Astrocyte of the hippocampus (primary cell): ENCODE measurements at places on chromosomes 6 and 20.
A peak's percentile ranks its signal among the peaks of the same experiment; 100 is the strongest.

- peak; percentile 24 for DNase-seq
Measured at GRCh38 chr6:142838821-142839685, 105.9 kb downstream of the HIVEP2 start.

- peak; percentile 23 for DNase-seq
Measured at GRCh38 chr6:162385980-162386379, 341.6 kb downstream of the PRKN start.

DNA sequence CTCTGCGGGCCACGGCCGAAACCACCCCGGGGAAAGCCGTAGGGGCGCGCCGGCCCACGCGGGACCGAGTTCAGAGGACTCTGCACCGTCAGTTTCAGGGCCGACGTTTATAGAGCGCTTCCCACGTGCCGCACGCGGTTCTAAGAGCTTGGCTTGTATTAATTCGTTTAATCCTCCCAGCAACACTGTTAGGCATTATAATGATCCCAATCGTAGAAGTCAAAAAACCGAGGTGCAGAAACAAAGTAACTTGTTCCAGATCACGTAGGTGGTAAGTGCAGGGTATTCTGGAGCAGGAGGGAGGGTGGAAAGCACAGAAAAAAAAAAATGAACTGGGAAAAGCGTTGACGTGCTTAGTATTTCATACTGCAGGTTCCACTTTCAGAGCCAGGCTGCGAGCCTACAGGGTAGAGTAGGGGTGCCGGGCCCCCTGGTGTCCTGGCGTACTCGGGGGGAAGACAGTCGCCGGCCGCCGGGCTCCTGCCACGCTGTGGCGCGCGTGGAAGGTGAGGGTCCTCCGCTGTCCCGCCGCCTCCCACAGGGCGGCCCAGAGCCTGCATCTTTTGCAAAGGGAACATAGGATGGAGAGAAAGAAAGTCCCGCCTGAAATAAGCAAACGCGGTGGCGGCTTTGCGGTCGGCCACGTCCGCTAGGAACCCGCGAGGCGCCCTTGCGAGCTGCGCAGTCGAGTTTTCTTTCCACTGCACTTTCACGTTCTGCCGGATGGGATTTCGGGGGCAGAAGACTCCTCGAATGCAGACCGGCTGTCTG, 10.2 kb upstream of the FOXF2 start:
- DNase-seq: peak; percentile 20

DNA sequence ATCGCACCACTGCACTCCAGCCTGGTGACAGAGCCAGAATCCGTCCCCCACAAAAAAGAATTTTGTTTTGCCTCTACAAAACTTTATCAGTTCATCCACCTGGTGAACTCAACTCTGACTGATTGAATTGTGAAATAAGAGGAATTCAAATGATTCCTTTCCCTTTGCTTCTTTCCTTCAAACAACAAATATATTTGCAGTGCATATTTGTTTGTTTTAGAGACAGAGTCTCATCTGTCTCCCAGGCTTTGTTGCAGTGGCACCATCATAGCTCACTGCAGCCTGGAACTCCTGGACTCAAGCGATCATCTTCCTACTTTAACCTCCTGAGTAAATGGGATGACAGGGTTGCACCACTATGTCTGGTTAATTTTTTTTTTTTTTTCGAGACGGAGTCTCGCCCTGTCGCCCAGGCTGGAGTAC, 23.2 kb upstream of the PIM1 start:
- DNase-seq: no peak

DNA sequence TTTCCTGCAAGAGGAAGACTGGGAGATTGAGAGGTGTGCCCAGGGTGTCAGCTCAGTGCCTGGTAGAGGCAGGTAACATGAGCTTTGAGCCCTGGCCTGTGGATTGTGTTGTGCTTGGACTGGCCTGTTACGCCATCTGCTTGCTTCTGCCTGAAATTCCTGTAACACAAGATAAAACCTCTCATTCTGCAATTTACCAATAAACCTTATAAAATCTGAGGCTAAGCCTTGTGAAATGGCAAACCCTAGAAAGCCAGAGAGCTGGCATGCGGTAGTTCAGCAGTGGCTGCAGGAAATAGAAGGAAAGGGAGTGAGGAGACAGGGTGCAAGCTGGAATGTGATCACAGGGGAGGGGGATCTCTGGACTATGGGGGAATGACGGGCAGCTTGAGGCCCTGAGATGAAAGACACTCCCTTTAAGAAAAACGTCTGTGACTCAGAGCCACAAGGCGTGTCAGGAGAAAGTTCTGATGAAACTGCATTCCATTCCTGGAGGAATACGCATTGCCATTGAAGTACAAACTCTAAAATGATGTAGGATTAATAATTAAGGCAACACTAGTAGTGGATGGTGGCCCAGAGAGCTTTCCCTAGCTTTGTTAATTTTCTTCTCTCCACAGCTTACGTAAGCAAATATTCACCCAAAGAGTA, 26.3 kb upstream of the TFAP2A start:
- peak; percentile 94 for DNase-seq

DNA sequence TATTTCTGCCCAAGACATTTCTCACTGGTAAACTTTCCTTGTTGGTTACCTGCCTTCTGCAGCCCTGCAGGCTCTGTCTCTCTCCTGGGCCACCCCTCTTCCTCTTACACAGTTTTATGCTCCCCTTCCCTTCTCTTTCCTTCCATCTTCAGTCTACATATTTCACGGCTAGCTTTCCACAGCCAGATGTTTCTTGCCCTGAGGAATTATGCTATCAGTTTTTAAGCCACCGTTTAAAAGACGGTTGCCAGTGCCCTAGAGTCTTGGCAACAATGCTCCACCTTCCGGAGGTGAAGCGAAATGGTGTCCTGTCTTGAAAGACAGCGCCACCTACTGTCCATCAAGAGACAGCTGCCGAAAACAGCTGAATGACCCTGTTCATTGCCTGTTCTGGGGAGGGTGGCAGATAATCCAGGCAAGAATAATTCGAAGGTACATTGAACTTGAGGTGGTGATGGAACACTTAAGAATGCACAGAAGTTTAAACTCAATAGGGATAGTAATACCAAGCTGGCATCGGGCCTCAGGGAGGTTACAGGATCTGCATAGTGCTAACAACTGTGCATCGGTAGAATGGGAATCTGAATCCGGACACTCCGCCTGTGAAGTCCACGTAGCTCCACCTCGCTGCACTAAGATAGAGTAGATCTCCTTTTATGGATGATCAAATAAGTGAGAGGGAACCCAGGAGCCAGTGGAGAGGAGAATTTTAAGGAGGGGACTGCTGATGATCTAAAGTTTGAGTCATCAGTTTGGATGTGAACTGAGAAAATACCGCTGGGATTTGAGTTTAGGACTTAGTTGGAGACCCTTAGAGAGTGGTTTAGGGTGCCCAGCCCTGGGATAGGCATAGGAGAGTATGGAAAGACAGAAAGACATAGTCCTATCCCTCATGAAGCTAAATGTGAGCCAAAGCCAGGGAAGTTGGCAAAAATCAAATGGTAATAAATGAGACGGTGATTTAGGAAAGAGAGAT, 4.8 kb upstream of the TRIM40 start:
- DNase-seq: peak; percentile 89

GRCh38 chr6:49839957-49840356, 26.4 kb downstream of the CRISP1 start:
- no peak for DNase-seq

DNA sequence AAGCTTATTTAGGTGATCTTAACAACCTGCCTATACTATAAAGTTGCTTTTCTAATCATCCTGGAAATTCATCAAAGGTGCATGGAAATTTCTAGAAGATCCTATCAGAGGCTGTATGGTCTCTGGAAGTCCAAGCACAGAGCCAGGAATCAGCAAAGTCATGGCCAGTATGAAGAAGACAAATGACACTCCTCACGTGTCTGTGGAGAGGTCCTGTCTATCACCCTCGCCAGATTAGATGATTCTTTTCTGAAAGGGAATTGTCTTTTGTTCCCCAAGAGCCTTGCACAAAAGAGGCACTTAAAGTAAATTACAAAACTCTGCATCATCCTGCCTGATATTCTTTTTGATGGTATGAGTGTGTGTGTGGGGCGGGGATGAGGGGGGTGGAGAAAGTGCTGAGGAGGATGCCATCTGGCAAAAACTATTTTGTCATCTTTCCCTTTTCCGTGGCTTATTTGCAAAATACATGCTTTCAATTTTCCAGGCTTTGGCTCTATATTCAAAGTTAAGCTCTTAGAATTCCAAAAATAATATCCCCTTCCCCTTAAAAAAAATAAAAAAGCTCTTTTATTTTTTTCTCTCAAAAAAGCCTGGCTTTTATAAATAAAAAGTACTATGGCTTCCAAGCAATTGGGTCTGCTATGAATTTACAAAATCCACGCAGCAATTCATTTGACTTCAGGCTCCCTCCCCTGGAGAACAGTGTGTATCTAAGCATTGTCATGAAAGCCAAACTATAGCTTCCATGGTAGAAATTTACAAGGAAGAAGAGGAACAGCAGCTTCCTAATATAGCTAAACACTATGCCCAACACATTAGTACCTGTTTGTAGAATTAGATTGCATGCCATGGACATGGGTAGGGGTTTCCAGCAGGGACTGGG, 185.2 kb upstream of the ARG1 start:
- no peak for DNase-seq

DNA sequence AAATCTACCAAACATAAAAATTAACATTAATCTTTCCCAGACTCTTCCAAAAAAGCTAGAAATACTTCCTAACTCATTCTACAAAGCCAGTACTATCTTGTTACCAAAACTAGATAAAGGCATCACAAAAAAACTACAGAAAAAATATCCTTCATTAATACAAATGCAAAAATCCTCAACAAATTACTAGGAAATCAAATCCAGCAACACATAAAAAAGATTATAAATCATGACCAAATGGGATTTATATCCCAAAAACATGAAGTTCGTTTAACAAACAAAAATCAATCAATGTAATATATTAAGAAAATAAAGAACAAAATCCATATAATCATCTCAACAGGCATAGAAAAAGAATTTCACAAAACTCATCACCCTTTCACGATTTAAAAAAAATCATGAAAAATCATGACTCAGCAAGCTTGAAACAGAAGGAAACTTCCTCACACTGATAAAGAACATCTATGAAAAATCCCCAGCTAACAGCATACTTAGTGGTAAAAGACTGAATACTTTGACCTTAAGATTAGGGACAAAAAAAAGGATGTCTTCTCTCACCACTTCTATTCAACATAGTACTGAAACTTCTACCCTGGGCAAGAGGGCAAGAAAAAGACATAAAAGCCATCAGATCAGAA, 43.2 kb downstream of the RANBP9 start:
- DNase-seq: no peak

DNA sequence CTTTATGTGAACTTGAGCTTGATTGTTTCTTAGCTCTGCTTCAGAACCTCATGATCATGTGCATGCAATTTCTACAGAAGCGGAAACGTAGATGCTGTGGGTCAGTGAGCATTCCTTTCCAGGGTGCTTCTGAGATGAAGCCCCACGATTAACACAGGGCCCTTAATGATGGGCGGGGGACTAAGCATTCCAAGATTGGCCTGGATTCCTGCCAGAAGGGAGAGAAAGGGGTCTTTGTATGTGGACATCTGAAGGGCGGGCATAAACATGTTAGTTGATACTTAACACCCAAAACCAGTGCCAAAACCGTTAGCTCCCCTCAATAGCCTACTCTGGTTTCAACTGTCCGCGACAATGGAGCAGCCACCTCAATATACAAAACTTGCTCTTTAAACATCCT, 46.9 kb upstream of the POU3F2 start:
- DNase-seq: peak; percentile 22

- no peak for DNase-seq
Measured at GRCh38 chr6:136408204-136408603, 118.6 kb upstream of the BCLAF1 start.

DNA sequence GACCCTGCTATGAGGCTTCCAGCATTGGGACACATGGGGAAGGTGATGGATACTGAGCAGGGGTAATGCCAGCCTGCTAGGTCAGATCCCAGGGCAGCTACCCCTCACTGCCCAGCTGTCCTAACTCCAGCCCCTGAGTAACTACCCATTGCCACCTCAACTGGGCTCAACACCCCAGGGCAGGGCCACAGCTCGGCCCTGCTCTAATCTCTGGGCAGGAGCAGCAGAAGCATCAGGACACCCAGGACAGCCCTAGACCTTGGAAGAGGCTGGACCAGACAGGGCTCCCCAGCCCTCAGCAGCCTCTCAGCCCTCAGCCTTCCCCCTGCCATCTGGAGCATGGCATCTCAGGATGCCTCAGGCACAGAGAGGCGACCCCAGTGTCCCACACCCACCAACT, 67.4 kb upstream of the TOP1 start:
- DNase-seq: no peak

GRCh38 chr20:24519476-24519875, 50.0 kb downstream of the SYNDIG1 start:
- DNase-seq: no peak

GRCh38 chr6:32945108-32945760, 4.4 kb upstream of the HLA-DMB start:
- no peak for DNase-seq

DNA sequence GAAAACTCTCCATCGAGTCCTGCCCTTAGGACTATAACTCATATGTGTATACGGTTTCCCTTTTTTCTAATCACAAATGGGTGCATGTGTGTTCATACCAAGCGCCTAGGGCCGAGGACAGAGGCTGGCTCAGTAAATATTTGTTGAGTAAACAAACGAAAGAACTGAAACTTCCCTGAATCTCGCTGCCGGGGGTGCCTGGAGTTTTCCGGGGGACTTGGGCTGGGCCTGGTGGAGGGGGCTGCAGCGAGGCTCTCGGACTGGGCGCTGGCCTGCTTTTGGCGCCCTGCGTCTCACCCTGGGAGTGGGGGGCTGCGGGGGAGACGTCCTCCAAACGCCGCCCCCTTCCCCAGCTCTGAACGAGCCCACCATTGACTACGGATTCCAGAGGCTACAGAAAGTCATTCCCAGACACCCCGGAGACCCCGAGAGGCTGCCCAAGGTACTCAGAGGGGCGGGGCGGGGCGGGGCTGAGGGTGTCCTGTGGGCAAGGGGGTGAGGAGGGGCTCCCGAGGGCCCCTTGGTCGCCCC, 49.0 kb downstream of the CPXM1 start:
- DNase-seq: no peak

DNA sequence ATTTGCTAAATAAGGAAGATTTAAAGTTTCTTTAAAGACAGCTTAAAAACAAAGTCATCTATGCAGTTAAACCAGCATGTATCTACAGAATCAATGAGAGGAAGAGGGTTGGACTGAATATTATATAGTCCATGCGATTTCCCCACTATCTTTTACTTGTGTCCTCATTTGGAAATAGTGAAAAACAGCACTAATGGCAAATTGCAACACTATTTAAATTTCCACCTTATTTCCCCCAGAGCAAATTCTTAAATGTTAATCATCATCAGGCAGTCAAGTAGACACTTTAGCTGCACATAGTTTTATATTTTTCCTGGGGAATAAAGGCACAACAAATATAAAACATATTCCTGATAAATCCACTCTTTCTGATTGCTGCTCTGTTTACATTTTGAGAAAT, 114.6 kb downstream of the LCA5 start:
- DNase-seq: no peak

- DNase-seq: peak; percentile 67
Measured at GRCh38 chr20:54680872-54681619, 205.7 kb downstream of the DOK5 start.

GRCh38 chr20:34458631-34459030, 57.6 kb upstream of the DYNLRB1 start:
- no peak for DNase-seq
